ENCODE measurements at places on chromosomes 7 and 10.

GRCh38 chr10:3833046-3833445, 48.0 kb upstream of the KLF6 start:
- DNase-seq: no peak

GRCh38 chr10:12419262-12419847, 70.0 kb downstream of the CAMK1D start:
- DNase-seq: peak; percentile 69

DNA sequence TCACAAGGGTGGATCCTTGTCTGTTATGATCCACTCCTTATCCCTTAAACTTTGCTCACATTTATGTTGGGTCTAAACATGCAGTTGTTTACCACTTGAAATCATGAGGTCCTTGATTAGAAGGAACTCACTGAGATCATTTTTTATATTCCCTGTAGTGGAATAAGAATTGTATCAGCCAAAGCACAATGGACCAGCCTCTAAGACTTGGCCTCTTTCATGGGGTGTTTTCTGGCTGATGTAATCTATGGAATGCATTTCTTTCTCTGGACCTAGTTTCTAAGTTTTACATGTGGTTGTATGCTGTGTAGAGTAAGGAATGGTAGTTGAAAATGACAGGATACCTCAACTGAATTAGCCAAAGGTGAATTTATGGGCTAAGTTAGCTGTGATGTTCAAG, 376.6 kb downstream of the SORCS3 start:
- DNase-seq: no peak

DNA sequence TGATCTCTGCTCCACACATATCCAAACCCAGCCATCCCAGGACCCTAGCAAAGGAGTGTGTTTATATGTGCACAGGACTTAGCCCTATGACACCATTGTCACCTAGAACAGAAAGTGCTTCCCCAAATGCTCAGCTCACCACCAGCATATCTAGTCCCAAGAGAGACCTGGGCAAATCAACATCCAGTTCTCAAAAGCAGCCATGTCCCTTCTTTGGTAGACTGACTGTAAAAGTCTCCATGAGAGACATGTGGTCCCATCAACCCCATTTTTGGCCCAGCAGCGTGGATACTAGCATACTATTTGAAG, 20.9 kb upstream of the ARHGAP22 start:
- DNase-seq: no peak

Measured in activated CD4-positive, alpha-beta T cell treated with anti-CD3 and anti-CD28 coated beads, Interleukin-2, amount 50 U/mL, for 48 hours (primary cell).